Hindlimb muscle (tissue), 1 donor: ENCODE measurements at places on chromosomes 6 and 20. TPM values are rescaled to one million over a fixed set of nuclear protein-coding genes. Genes with fewer than 3 reads are reported as not detected.
A peak's percentile ranks its signal among the peaks of the same experiment; 100 is the strongest.

DNA sequence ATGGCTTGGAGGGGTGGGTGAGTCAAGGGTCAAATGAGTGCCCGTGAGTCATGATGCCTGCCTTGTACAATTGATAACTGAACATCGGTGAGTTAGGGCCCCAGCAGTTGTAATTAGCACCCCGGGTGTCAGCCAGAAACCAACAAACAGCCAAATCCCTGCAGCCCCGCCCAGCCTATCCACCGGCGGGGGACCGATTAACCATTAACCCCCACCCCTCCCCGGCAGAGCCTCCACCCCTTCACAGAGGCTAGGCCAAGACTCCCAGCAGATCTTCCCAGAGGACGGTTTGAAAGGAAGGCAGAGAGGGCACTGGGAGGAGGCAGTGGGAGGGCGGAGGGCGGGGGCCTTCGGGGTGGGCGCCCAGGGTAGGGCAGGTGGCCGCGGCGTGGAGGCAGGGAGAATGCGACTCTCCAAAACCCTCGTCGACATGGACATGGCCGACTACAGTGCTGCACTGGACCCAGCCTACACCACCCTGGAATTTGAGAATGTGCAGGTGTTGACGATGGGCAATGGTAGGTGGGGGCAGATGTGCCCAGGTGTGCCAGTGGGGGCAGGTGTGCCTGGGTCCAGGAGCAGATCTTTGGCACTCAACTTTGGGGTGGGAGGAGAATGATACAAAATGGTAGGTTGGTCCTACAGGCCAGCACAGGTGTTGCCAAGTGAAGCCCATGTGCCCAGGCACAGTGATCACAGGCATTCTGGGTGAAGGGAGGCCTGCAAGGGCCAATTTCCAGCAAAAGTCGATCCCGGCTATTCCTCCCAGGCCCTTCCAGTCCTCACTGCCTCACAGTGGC is 45.7 kb downstream of the HNF4A start:
- DNase-seq, result no peak

Gene MAP7
- polyA plus RNA-seq, result 0.45 TPM

Gene PRDM13
- polyA plus RNA-seq, result not detected

Gene TREML2
- 0.08 TPM for polyA plus RNA-seq

Gene BEND6
- polyA plus RNA-seq, result 0.43 TPM

DNA sequence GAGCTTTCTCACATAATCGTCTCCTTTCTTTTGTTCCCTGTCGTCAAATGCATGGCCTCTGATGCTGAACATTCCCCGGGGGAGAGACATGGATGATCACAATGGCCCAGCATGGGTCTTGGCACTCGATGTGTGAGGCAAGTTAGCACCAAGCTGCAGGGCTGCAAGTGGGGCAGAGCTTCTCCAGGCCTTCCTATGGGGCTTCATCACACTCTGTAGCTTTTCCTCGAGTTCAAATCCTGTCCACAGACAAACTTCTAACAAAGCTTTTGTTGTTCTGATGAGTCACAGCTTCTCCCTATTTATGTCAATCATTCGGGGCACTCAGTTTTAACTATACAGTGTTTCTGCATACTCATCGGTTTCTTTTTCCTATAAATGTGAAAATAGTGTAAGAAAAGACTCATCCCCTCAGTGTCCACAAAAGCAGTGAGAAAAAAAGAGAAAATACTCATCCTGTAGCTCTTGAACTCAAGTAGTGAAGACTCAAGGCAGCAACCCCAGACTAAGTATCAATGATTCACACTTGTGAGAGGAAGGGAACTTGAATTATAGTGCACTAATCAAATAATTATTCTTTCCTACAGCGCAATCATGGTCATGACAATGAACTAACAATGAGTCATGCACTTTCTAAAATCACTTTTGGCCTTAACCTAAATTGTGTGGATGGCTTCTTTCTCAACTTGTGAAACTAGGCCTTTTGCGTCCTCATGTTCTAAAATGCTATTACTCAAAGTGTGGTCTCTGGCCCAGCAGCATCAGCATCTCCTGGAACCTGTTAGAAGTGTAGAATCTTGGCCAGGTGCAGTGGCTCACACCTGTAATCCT is 68.4 kb upstream of the NOX3 start:
- DNase-seq, result no peak

Gene APOM
- 3.3 TPM for polyA plus RNA-seq

GRCh38 chr6:12806796-12807195 is 90.2 kb downstream of the PHACTR1 start:
- DNase-seq, result no peak

DNA sequence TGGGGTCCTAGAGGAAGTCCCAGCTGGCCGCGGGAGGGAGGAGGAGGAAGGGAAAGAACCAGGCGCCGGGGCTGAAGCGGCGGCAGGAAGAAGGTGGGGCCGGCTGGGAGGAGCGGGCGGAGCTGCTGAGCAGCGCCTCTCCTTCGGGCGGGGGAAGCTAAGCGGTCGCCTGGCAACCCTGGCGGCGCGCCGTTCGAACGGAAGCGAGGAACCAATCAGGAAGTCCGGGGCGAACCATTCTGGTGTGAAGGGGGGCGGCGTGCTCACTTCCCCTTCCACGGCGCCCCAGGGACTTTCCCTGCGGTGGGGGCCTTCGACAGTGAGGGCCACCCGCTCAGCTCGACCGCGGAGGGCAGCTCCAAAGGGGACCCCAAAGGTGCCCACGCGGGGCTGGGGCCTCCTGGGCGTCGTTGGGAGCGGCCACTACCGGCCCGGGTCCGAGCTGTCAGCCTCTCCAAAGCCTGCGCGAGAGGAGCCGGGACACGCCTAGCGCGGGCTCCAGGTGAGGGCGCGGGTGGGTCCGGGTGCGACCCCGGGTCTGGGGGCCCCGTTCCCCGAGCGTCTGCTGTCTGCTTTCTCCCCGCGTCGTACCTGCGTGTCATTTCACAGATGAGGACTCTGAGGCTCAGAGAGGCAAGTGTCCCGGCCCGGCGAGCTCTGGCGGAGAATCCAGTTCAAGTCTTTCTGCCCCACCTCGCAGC is at the start of gene FAM110A:
Gene FAM110A, plus strand, starts transcription at position 266 of the 701 bp plus-strand sequence. CDS start 11,090 bp downstream, outside the sequence.
- peak; percentile 95 for DNase-seq

- no peak for DNase-seq
Measured at GRCh38 chr6:147095316-147095715, 108.9 kb upstream of the STXBP5 start.

DNA sequence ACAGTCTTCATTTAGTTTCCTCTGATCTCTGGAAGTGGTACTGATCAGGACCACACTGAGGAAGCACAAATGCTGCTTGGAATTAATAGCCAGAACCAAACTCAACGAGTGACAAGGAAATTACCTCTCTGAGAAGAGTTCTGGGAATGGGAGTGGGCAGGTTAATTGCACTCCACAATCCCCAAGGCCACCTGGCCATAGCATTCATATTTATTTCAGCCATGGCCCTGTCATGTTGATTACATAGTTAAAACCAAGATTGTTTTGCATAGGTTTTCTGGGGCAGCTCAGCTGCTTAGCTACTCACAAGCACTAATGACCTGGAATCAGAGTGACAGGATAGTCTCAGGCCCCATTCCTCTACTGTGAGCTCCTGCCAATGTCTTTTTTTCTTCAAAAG is 230.2 kb upstream of the RIMS1 start:
- DNase-seq, result no peak

DNA sequence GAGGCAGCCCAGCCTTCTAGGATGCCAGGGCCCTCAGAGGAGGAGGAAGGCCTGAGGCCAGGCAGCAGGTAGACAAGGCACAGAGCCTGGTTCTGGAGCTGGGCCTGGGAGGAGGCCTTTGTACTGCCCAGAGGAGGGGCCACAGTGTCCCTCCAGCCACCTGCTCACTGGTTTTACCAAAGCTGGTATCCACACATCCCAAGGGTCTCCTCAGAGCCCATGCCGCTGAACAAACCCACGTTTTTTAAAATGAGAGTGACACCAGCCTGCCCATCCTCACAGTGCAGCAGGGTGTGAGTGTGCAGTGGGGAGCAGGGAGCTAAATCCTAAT is 162.7 kb downstream of the LY86 start:
- no peak for DNase-seq

DNA sequence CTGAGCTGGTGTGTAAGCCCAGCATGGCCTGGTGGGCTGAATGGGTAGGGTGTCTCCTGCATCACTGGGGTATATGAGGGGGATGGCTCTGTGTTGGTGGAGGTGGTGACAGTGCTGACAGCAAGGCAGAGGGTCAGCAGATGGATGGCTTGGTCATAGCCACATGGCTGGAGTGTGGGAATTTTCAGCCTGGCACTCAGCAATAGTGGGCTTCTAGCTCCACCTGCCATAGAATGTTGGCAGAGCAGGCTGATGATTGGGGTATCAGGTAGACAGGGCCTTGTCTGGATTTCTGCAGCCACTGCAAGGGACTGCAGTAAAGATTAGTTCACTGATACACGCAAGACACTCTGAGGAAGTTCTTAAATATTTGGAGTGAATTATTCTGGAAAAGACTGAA is 137.5 kb upstream of the BACH2 start:
- DNase-seq, result no peak

Gene ETV7
- polyA plus RNA-seq, result not detected

Gene PTCHD4
- 0.77 TPM for polyA plus RNA-seq

Gene FAM83D
- polyA plus RNA-seq, result 7.7 TPM

DNA sequence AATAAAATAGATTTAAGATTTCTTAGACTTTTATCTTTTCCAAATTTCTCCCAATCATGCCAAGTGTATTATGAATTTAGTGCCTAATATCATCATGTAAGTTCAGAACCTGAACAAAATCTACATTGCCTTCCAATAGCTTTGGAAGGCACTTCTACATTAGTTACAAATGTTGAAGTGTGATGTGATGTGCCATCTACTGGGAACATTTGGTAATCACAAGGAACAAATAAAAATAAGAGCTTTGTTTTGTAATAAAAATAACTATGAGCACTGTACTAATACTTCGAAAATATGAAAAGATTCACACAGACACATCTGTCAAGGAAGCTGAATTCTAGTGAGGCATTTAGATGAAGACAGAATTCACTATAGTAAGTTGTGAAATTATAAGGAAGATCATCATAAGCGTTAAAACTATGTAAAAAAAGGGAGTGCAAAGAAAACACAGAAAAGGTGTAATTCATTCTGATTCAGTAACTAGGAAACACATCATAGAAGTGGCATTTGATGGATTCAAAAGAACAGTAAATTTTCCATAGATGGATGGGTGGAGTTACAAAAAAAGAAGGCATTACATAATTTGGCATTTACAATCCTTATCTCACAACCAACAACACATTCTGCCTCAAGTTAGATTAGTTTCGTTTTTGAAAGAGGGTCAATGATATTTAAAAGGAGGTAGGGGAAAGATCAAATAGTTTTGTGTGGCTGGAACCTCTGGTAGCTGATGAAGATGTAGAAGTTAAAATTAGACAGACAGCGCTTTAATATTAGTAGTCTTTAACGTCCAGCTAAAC is 161.0 kb downstream of the ASCC3 start:
- no peak for DNase-seq

- DNase-seq, result no peak
Measured at GRCh38 chr6:14894105-14894504, 351.8 kb upstream of the JARID2 start.

Gene LHFPL5
- polyA plus RNA-seq, result not detected
